BJ (cell line): ENCODE measurements at places on chromosomes 1 and 21. TPM values are rescaled to one million over a fixed set of nuclear protein-coding genes. Genes with fewer than 3 reads are reported as not detected.

DNA sequence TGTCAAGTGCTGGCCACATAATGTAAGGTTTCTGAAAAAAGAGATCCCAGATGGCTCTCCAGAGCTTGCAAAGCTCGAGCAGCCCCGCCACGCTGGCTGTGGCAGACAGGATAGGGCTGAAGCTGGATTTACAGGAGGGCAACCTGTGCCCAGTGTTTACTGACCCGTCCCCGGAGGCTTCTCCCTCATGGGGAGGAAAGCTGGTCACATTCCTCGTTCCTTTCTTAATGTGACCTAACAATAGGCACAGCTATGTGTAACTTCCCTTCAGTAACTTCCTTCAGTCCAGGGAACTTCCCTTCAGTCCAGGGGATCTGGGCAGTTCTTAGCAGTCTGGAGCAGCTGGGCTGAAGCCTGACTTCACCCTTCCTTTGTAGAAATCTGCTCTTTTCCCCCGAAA lies 7.7 kb downstream of the SLFNL1 start:
- DNase-seq: no peak

DNA sequence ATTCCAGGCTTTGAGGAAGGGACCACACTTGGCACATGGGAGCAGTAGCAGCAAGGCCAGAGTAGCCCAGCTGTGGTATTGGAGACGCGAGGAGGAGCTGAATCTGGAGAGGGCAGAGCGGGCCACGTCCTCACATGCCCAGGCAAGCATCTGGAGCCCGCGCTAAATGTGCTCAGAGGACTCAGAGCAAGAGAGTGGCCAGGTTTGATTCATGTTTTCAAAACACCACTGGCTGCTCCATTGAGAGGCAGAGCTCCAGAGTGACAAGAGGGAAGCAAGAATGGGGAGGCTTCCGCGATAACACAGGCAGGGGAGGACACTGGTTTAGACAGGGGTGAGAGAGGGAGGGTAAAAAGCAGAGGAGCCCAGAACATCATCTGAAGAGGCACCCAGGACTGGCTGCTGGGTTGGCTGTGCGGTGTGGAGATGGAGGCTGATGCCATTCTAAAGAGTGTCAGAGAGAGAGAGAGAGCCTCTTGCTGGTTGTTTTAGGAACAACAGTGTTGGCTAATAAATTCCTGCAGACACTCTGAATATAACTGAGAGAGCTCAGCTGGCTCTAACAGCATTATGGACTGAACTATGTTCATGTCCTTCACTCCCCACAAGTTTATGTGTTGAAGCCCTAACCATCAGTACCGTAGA lies 32.3 kb downstream of the RCAN1 start:
- DNase-seq: no peak

DNA sequence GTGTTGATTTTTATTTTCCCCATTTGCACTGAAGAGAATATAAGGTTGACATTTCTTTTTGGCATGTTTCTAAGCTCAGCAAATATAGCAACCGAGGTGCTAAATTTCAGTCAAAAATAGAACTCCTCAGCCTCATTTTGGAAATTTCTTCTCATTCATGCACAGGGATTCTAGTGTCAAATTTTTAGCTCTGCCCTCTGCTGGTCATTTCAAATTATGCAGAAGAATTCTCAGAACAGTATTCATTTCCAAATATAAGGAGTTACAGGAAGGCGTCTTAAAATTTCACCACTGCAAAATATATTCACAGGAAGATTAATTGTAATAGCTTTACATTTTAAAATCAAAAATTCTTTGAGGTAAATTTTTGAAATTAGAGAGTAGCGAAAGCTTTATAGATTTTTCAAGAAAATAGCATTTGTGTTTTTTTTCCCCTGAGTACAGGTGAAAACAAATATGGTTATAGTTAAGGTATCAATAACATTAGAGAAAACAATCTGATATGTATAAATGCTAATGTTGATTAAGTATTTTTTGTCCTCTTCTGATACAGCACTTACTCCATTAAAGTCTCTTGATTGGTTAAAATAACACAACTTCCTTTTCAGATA lies 57.9 kb downstream of the FMN2 start:
- DNase-seq: no peak

- no peak for DNase-seq
These were observed 27.6 kb downstream of the SLC44A5 start for GRCh38 chr1:75583282-75583681.

DNA sequence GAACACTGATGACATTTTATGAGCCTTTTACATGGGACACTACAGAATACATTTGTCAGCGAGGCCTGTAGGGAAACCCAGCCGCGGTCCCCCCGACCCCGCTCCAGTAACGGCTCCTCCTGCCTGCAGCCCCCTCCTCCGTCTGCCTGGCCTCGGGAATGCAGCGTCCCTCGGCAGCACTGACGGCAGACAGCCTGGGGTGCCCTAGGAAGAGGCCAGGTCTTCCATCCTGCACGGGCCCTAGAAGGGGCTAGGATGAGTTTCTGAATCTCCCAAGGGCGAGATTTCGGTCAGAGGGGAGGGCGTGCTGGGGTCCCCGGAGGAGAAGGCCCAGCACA lies 8.4 kb downstream of the SAMD11 start:
- DNase-seq: no peak

GRCh38 chr1:211384524-211384923 lies 57.9 kb downstream of the TRAF5 start:
- DNase-seq: no peak

Gene G0S2
- 0.43 and 0.61 TPM in 2 replicates for polyA plus RNA-seq

Gene FRRS1
- 0.93 and 2.8 TPM in 2 replicates for polyA plus RNA-seq
